ENCODE measurements at places on chromosomes 1 and 21.

DNA sequence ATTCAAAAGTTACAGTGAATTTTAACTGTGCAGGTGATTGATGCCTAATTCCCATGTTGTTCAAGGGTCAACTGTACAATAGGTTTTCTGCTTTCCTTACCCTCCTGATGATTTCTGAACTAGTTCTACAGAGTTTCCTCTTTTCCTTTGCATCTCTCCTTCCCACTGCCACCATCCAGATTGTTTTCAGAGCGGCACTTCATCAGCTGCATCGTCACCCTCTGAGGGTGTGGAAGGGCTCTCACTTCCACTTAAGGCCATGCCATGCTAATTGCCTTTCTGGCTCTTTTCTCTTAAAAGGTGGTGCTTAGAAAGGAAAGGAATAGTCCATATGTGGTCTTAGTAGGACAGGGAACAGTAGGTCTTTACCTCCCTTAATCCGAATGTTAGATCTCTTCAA lies 39.1 kb downstream of the DISC1 start:
- DNase-seq: no peak

DNA sequence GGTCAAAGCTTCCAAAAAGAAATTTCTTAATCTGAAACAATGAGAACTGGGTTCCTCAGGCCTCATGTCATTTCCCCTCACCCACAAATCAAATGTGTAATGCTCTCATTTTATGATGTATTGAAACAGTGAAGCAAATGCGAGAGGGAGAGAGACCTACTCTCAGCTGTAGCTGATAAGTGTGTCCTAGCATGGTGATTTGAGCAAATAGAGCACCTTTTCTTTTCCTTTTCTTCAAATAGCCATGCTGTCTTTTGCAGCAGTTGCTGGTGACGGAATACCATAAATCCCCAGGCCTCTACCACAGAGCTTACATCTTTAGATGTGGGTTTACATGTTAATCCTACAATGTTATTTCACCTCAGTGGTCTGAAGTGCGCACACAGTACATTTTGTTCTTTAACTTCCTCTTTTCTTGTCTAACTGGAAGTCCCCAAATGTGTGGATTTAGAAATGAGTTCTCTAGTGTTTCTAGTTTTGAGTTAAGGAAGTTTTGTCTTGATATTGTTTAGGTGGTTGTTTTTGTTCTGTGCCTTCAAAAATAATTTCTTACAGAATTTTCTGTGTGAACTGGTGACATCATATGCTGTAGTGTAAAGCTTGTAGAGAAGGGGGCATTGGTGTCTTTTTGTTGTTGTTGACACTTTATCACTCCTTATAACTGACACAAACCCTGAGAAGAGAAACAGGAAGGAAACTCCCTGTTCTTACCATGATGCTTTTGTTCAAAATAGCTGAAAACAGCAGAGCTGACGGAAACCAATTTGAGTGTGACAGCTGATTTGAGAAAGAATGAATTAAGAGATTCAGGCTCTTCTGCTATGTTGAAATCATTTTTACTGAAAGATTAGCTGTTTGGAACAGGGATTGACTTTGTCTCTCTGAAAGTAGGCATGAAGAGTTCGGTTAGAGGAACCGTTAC lies 12.2 kb downstream of the SMAP2 start:
- no peak for DNase-seq

DNA sequence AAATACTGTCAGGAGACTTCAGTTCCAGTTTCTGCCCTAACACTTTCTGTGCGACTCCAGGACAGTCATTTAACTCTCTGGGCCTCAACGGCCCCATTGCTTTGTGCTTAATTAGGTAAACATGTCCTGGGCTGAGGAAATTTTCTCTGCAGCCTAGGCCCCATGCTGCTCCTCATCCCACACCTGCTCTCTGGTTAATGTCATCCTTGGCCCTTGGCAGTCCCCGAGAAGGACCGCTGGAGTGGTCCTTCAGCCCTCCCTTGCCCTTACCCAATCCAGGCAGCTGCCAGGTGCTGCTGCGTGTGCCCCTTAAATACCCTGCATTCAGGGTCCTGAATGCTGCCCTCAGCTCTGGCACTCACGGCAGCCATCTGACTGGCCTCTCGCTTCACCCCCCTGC lies 18.7 kb downstream of the UBL4B start:
- DNase-seq: no peak

DNA sequence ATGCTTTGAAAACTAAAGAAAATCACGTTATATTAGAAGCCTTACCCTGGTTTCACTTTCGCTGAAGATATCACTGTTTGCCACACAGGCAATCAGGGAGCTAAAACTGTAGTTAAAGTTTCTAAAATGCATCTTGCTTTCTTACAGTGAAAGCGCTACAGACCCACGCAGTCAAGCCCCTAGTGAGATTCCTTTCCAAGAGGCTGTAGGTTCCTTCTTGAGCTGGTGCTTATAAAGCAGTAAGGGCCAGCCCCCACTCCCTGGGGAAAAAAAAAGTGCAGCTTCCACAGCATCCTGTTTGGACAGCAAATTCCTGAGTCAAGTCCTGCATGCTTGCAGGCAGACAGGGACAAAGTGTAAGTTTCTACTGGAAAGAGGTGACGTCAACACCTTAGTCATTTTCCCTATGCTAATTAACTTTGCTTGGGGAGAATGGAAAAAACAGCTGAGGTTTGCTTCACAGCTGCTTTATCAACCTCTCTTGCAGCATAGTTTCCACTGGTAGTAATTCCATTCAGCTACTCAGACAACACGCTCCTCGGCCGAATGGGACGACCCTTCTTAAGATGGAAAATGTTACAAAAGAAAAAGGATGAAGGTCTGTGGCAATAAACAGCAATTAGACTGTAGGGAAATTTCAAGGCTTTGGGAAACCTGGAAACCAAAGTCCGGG lies 14.7 kb upstream of the KCNE1 start:
- DNase-seq: no peak

- DNase-seq: no peak
Measured at GRCh38 chr1:192879406-192879805, 70.6 kb downstream of the RGS2 start.

DNA sequence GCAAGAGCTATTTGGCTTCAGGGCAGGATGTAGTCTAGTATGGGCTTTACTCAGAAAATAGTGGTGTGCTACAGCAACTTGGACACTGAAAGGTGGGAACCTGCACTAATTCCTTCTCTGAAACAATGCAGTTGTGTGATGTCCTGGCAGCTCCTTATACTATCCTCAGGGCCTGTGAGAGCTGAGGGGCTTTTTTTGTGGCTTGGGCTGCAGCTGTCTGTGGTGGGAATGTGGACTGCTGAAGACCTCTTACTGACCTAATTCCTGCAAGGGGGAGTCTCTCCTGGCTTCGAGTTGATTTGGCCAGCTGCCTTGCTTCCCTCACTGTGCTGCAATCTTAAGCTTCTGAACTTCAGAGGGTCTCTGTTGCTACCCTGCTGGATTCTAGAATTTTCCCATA lies 22.3 kb upstream of the CHODL start:
- DNase-seq: no peak

DNA sequence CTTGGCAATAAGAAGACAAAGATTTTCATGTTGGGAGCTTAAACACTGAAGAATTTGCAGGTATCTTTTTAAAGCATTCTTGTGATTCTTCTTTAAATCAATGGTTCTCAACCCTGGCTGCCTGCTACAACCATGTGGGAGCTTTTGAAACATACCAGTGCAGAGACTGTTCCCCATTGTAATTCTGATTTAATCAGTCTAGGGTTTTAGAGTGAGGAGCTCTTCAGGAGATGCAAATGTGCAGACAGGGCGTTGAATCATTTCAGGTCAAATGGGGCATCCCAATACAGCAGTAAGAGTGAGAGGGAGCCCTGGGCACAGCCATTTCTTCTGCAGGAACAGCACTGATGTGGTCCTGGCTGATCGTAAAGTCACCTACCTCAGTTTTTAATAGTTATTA lies 24.3 kb downstream of the KCNJ6 start:
- no peak for DNase-seq

GRCh38 chr1:1542766-1543705 lies 2.6 kb upstream of the TMEM240 start:
- no peak for DNase-seq

- no peak for DNase-seq
Measured at GRCh38 chr1:184287001-184287400, 99.8 kb upstream of the C1orf21 start.

DNA sequence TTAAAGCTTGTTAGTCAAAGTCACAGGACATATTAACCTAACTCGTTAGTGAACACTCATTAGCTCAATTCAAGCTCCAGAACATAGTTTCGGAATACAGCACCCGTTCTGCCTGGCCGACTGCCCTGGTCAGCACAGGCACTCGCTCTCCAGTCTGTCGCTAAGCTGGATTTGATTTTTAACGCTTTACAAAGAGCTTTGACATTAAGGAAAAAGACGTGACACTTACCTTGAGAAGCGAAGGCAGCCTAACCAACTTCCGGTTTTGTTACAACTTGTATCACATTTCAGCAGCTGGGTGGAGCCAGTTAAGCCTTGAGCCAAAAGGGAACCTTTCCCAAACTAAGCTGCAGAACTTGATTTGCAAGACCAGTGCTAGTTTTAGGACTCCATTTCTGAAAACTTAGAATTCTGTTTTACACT lies at the start of gene FRRS1:
Gene FRRS1, minus strand, starts transcription at position 258 of the 423 bp plus-strand sequence. CDS start 17,867 bp downstream, outside the sequence.
- DNase-seq: peak; percentile 83

DNA sequence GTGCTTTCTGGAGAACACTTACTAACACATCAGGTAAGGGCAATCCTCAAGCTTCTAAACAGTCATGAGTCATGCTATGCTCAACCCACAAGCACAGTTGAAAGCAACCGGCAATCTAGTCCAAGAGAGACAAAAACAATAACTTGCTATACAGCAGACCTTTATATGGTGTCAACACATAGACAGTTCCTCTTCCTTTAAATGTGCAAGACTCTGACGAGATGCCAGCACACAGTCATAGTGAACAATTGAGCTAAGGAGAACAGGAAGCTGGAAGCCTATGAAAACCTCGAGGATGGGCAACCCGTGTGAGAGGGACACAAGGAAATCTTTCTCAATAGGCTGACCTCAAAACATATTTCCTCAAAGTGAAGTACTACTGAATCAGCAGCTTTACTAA lies 5.3 kb downstream of the ADIPOR1 start:
- DNase-seq: no peak

DNA sequence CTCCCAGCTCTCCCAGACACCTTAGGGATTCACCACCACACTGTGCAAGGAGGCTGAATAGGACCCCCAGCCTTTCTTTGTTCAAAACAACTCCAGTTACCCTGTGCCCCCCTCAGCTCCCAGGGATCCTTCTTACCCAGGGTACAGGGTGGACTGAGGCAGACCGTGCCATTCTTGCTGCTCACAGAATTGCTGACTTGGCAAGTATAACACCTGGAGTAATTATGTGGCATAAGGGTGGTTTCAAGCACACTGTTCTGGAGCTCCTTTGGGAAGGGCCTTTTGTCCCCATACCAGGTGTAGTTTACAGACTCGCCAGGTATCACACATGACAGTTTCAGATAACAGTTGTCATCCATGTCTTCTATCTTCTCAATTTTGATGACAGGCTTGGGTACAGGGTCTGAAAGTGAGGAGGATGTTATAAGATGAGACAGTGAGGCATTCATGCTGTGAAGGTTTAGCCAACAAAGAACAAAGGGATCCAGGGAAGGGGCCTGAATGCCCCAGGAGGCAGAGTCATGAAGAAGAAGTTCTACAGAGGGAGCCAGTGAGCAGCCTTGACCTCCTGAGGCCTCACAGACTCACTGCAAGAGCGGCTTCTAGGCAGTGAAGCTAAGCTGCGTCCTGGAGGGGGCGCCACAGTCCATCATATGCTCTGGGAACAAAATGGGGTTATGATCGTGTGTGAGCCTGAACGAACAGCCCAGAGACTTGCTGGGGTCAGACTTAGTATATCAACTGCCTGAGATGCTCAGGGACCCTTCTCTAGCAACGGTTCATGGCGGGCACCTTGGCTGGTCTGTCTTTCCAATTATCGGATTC lies 30.3 kb downstream of the CD48 start:
- peak; percentile 63 for DNase-seq

- no peak for DNase-seq
Measured at GRCh38 chr1:24126672-24127023, 14.7 kb upstream of the MYOM3 start.

GRCh38 chr21:25790122-25790877 lies 55.5 kb downstream of the GABPA start:
- DNase-seq: no peak

GRCh38 chr1:226782845-226783601 lies 43.9 kb upstream of the ITPKB start:
- no peak for DNase-seq

GRCh38 chr1:233704170-233704897 lies 90.4 kb downstream of the KCNK1 start:
- no peak for DNase-seq

DNA sequence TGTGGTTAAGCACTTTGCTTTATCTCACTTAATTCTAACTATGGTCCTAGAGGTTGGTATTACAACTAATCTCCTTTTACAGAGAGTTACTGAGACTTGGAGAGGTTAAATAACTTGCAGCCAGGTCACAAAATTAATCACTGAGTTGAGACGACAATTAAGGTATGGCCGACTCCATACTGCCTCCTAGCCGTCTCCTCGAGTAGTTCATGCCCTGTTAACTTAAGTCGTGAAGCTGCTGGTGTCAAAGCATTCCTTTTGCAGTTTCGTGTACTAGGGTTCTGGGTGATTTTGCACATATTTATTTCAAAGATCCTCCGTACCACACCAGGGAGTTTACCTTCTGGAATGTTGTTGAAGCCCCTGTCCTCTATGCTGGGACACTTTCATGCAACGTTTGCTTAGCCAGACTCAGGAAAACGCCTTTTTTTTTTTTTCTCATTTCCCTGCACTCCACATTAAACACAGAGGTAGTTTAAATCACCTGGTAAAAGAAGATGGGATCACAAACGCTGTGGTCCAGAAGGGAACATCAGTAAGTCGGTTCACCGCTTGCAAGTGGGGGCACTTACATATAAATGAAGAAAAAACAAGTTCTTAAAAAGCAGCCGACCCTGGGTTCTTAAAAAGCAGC lies 570 bp upstream of the NEK7 start:
- peak; percentile 92 for DNase-seq

- no peak for DNase-seq
Measured at GRCh38 chr1:88063605-88064004, 620.5 kb upstream of the PKN2 start.

GRCh38 chr21:32270748-32271147 lies 8.1 kb downstream of the MIS18A start:
- DNase-seq: no peak

GRCh38 chr1:152817309-152817708 lies 5.5 kb downstream of the LCE1B start:
- DNase-seq: no peak

- no peak for DNase-seq
Measured at GRCh38 chr1:190296453-190296852, 181.2 kb downstream of the BRINP3 start.

GRCh38 chr1:25651036-25651640 lies 34.5 kb downstream of the MAN1C1 start:
- no peak for DNase-seq

GRCh38 chr1:68293609-68294366 lies 61.5 kb upstream of the WLS start:
- DNase-seq: no peak

DNA sequence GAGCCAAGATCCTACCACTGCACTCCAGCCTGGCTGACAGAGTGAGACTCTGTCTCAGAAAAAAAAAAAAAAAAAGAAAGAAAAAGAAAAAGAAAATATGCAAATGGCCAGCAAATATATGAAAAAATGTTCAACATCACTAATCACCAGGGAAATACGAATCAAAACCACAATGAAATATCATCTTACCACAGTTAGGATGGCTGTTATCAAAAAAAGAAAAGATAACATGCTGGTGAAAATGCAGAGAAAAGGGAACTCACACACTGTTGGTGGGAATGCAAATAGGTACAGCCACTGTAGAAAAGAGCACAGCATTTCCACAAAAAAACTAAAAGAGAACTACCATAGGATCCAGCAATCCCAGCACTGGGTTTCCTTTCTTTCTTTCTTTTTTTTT lies 477.5 kb downstream of the SMYD3 start:
- no peak for DNase-seq

GRCh38 chr1:229907884-229908638 lies 159.0 kb upstream of the GALNT2 start:
- DNase-seq: no peak
